ENCODE measurements at places on chromosomes 3 and 15.

GRCh38 chr3:172042136-172042662 lies 2.8 kb downstream of the FNDC3B start:
- DNase-seq: no peak

GRCh38 chr3:141686466-141687291 lies 51.4 kb upstream of the RNF7 start:
- no peak for DNase-seq

- DNase-seq: no peak
These were observed 1504.4 kb upstream of the CADM2 start for GRCh38 chr3:83454353-83454752.

DNA sequence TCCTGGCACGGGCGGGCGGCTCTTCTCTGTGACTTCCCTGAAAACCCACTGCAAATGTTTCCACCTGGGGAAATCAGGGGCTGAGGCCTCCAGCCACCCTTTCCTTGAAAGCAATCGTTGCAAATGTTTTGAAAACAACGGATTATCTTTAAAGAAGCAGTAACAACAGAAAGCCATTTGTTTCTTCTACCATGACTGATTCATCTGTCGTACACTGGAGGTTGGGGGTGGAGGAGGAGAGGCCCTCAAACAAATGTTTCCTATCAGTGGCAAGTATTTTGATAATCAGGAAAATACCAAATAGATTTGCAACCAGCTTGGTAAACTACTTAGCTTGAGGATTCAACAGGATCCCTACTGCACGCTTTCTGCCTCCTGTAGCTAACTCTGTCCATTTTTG lies 114.9 kb downstream of the PDZRN3 start:
- DNase-seq: no peak

DNA sequence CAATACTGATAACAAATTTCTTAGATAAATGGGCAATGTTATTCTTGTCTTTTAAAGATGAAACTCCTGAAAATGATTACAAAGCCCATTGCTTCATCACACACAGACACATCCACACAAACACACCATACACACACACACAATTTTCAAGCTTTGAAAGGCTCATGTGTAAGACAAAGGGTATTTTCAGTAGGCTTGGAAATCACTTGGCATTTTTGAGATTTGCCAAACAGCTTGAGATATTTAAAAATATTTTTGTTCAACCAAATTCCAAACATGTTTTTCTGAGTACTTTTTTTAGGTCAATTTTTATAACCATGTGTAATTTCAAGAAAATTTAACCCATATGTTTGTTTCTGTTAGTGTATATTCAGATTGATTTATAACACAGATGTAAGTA lies 283.7 kb downstream of the ROBO2 start:
- DNase-seq: no peak

- DNase-seq: no peak
These were observed 32.2 kb upstream of the BCL6 start for GRCh38 chr3:187777331-187777941.

DNA sequence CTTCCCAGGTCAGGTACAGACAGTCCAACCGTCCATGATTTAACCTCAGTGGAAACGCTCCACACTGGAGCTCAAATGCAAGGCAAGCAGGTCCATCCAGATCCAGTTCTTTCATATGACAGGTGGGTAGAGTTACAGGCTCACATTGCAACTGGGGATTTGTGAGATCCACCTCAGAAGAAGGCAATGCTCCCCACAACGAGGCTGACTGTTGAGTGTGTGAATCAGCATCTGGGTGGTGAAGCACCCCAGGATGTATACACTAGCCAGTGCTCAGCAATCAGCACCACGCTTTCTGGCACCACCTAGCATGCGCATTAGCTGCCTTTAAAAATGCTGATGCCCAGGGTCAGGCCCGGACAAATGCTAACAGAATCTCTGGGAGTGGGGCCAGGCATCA lies 343.5 kb upstream of the ICE2 start:
- no peak for DNase-seq

- DNase-seq: no peak
These were observed 143.9 kb downstream of the MAGI1 start for GRCh38 chr3:65894679-65895453.

GRCh38 chr15:63601026-63601703 lies 4.0 kb downstream of the FBXL22 start:
- DNase-seq: peak; percentile 43

- DNase-seq: no peak
These were observed 656.7 kb upstream of the CCDC54 start for GRCh38 chr3:106720510-106720909.

GRCh38 chr3:177803500-177803899 lies 606.2 kb upstream of the TBL1XR1 start:
- DNase-seq: no peak

GRCh38 chr15:65245096-65245856 lies 34.0 kb upstream of the CILP start:
- peak; percentile 33 for DNase-seq

DNA sequence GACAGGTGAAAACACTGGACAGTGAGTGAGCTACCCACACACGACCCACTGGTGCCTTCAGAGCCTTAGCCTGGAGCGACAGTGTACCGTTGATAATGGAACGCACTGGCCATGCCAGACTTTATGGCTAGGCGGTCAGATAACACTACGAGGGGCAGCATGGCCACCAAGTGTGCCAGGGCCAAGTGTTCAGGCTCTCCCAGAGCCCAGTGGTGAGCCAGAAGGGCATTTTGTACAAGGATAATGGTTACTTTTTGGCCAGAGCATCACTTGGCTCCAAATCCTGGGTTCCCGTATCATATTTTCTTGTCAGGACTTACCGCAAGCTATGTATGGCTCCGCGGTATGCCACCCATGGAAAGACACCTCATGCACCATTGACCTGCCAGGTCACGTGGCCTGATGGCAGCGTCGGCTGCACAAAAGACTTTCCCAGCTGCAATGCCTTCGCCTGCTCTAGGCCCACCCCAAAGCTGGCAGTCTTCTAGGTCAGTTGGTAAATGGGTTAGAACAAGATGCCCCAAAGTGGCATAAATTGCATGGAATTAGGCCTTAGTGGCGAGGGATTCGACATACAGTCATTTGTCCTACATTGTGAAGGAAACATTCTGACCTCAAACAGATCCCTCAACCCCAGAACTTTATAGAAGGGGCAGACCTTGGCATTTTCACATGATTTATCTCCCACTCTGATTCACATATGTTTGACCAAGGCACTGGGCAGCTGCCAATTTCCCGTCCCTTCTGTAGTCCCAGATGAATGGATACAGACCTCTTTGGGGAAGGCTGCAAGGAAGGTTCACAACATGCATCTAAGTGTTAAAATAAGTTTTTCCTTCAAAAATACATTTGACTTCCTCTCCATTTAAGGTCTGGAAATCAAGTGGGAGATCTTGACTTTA lies 12.2 kb upstream of the SLC28A1 start:
- no peak for DNase-seq

- DNase-seq: no peak
These were observed 115.2 kb downstream of the ASB7 start for GRCh38 chr15:100717596-100717995.

GRCh38 chr15:78533331-78533730 lies 6.9 kb upstream of the PSMA4 start:
- DNase-seq: no peak

DNA sequence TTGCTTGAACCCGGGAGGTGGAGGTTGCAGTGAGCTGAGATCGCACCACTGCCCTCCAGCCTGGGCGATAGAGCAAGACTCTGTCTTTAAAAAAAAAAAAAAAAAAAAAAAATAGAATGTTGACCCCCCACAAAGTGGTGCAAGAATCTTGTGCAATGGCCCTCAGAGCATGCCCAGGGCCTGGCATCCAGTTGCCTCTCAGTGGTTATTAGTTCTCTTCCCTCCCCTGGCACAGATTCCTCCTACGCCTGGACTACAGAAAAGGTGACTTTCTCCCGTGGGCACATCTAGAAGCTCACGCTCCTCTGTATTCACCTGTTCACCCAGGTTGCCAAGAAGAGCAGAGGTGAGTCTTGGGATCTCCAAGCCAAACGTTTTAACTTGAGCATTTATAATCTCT lies 36.7 kb downstream of the ACSBG1 start:
- DNase-seq: no peak

GRCh38 chr3:55796533-55796932 lies 309.4 kb upstream of the WNT5A start:
- no peak for DNase-seq

DNA sequence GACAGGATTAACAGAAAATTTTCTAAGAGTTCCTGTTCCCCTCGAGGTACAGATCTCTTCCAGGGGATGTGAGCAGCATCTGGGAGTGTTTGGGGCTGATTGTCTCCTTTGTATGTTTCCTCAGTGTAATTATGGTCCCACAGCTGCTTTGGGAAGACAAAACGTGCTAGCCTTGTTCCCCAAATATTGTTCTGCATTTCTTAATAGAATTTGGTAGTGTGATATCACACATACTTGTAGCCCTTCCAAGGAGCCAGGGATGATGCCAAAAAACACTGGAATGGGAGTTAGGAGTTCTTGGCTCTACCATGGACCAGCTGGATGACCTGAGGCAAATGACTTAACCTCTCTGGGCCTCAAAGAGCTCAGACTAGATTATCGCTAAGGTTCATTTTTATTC lies 19.0 kb upstream of the AGBL1 start:
- no peak for DNase-seq

DNA sequence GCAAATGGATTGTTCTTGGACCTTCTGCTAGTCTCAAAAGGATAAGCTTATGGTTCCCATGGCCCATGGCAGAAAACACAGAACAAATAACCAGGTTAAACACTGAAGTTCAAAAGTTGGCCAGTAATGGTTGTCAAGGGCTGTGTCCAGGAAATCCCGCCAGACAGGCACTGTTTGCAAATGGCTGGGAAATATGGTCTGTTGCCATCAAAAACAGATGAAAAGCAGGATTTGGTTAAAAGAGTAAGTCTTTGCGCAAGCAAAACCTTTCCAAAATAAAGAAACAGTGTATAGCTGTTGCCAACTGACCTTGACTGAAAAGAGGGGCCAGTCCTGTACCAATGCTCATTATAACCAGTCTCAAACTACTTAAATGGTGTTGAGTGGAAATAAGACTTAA lies 58.6 kb downstream of the WWTR1 start:
- no peak for DNase-seq

DNA sequence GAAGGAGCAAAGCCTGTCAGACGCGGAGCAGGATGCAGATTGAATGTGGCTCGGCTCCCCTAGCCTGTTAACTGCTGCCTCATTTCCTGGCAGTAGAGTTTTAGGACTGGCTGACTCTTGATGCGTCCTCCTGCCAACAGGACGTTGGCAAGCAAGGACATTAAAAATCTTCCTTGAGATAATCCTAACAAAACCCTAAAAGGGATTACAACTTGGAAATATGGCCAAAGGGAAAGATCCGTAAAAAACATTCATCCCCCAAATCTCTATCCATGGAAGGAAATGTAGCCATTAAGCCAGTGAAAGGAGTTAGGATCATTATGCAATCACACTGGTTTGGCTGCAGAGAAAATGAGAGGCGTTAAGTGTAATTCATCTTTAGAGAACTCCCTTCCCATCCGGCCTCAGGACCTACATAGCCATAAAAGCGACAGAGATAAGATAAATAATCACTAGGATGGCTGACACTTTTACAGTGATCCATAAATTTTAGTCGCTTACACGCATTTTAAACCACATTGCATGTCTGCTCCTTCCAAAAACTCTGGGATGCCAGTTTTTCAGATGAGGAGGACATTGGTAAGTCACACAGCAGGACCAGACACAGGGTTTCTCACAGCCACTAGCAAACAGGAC lies 44.5 kb upstream of the C3orf80 start:
- no peak for DNase-seq

GRCh38 chr15:76844096-76844495 lies 61.0 kb downstream of the SCAPER start:
- no peak for DNase-seq

- DNase-seq: no peak
These were observed 15.8 kb upstream of the RFTN1 start for GRCh38 chr3:16529264-16529663.

- no peak for DNase-seq
These were observed 101.4 kb upstream of the SOX2 start for GRCh38 chr3:181610083-181610972.

DNA sequence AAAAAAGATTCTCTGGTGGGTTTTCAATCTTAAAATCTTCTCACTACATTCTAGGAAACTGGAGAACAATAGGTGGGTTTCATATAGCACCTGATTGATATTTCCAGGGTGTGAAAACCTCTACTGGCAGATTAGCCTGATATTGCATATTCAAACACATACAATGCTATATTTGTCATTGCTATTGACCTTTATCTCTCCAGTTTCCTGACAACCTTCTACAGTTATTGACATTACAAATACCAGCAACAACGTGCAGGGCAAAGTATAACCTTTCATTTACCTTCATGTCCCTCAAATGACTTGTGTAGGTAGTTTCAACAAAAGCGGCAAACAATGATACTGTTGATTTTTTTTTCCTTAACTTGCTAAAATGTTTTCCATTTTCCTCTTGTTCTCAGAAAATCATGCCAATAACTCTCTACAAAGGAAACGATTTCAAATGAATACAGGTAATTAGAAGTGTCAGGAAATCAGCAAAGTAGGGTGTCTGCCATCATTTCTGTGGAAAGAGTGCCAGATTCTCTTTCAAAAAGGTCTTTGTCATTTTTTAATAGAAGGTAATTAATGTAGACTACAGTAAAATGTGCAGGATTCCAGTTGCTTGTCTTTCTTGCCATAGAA lies 72.6 kb upstream of the CDIN1 start:
- peak; percentile 6 for DNase-seq

DNA sequence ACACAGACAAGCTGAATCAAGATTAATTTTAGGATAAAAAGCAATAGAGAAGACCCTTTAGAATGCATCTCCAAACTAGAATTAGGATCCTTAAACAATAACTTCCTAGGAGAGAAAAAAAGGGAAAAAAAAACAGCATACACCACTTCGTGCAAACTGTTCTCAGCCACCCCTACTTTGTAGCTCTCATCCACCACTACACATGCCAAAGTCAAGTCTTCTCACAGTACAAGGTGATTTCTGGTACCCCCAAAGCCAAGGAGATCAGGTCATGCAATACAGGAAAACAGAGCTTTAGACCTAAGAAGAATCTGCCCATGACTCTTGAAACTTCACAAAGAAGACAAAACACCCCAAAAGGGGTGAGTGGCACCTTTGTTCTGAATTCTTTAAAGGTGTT lies 166.9 kb downstream of the SUCNR1 start:
- no peak for DNase-seq

GRCh38 chr3:3799173-3800079 lies at the start of gene LRRN1:
TSS of gene LRRN1 (plus strand) at chr3:3799431. CDS start at chr3:3844642, 45,211 bp downstream.
- DNase-seq: peak; percentile 91

GRCh38 chr15:33242165-33242564 lies 47.7 kb upstream of the FMN1 start:
- no peak for DNase-seq
